Ovary (tissue), 10 donors: ENCODE measurements at places on chromosomes 5 and 9. TPM values are rescaled to one million over a fixed set of nuclear protein-coding genes. Genes with fewer than 3 reads are reported as not detected.
A peak's percentile ranks its signal among the peaks of the same experiment; 100 is the strongest.

Gene ZDHHC11
- 2.3 TPM for total RNA-seq

DNA sequence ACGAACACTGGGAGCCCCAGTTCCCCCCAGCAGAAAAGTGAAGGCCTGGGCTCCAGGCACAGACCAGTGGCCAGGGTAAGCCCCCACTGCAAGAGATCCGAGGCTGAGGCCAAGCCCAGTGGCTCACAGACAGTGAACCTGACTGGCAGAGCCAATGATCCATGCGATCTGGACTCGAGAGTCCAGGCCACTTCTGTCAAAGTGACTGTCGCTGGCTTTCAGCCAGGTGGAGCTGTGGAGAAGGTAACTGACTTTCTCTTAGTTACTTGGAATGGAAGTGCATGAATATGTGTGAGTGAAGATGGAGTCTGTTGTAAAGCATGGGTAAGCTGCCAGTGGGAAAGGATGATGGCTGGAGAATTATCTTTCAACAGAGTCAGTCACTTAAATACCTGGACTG is 99.7 kb downstream of the GOLPH3 start:
- no peak overlapping the region for H3K4me3 ChIP-seq
- H3K36me3 ChIP-seq: no peaks in the 10 kb centered on the region
- H3K27ac ChIP-seq: no peak overlapping the region
- H3K27me3 ChIP-seq: no peaks in the 10 kb centered on the region
- H3K4me1 ChIP-seq: peaks cover 4% of the 10 kb centered on the region

- no peak for DNase-seq
- no peak overlapping the region for H3K4me3 ChIP-seq
- no peaks in the 10 kb centered on the region for H3K4me1 ChIP-seq
- no peaks in the 10 kb centered on the region for H3K27me3 ChIP-seq
- H3K27ac ChIP-seq: no peak overlapping the region
Measured at GRCh38 chr5:159456261-159456660, 126.0 kb upstream of the IL12B start.

Gene ZDHHC11B
- total RNA-seq: 2.4 TPM

DNA sequence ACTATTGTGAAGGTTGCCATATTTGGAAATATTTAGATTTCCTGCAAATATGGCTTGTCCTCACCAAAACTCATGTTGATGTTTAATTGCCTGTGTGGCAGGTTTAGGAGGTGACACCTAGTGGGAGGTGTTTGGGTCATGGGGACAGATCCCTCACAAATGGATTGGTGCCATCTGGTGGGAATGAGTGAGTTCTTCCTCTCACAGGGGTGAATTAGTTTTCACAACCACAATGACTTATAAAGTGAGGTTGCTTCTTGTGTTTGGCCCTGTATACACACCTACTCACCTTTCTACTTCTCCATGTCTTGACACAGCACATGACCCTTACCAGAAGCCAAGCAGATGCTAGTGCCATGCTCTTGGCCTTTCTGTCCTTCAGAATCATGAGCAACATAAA is 41.1 kb downstream of the ISOC1 start:
- no peaks in the 10 kb centered on the region for H3K36me3 ChIP-seq
- H3K27ac ChIP-seq: no peak overlapping the region
- no peaks in the 10 kb centered on the region for H3K27me3 ChIP-seq

Gene NACC2
- total RNA-seq: 27.2 TPM

DNA sequence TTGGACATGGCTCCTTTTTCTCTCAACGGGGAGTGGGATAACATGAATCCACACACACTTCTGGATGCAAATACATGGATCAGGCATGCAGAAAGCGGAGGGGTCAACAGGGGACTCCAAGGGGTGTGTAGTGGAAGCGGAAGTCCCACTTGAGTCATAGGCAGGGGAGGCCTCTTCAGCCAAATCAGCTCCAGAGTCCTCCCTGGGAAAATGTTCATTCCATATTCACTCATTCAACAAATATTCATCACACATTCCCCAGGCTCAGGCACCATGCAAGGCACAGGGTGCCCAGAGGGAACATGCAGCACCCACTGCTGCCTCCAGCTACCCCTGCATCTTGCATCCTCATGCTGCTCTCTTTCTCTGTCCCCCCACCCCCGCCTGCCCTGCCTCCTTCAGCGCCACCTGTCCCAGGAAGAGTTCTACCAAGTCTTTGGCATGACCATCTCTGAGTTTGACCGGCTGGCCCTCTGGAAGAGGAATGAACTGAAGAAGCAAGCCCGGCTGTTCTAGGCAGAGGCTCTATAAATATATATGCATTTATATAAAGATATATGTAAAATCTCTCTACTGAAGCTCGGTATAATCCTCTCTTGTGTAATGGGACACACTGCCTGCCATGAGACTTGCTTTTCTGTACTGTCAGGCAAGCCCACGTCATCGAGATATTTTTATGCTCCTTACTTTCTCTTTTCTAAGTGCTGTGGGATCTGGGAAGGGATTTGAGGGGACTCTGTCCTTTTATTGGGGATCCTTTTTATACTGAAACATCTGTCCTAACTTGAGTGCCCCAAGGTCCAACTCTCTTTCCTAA is 13.6 kb upstream of the AFAP1L1 start:
- H3K4me1 ChIP-seq: no peaks in the 10 kb centered on the region
- H3K36me3 ChIP-seq: no peaks in the 10 kb centered on the region
- no peak overlapping the region for H3K27ac ChIP-seq
- H3K27me3 ChIP-seq: no peaks in the 10 kb centered on the region

Gene EQTN
- 2.3 TPM for total RNA-seq

Gene IFNA13
- total RNA-seq: not detected

DNA sequence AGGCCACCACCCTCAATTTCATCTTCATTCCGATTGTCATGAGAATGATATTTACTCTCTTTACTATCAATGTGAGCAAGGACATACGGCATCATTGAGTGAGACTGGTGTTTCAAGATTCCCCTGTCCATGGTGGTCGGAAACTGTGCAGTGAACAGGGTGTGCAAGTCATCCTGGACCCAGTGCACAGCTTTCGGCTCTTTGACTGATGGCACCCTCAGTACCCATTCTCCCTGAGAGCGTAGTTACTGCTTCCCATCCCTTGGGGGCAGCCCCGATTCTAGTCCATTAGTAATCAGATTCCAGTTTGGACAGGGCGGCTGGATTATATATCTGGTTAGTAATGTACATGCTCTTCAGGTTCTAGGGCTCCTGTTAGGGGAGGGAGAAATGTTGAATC is 61.7 kb upstream of the SUB1 start:
- no peak for DNase-seq
- H3K27ac ChIP-seq: no peak overlapping the region
- no peak overlapping the region for H3K4me3 ChIP-seq
- no peaks in the 10 kb centered on the region for H3K27me3 ChIP-seq
- no peaks in the 10 kb centered on the region for H3K36me3 ChIP-seq

- no peak overlapping the region for H3K4me3 ChIP-seq
- no peak for DNase-seq
Measured at GRCh38 chr9:114869845-114870244, 60.5 kb downstream of the TNFSF8 start.

Gene ANKRD18A
- 0.50 TPM for total RNA-seq

- H3K4me1 ChIP-seq: peaks cover 4% of the 10 kb centered on the region
- no peak overlapping the region for H3K4me3 ChIP-seq
- peak; percentile 58 for DNase-seq
- H3K27me3 ChIP-seq: no peaks in the 10 kb centered on the region
- H3K27ac ChIP-seq: no peak overlapping the region
- no peaks in the 10 kb centered on the region for H3K36me3 ChIP-seq
Measured at GRCh38 chr5:65809817-65810531, 88.0 kb downstream of the NLN start.

Gene SLC6A7
- total RNA-seq: not detected

DNA sequence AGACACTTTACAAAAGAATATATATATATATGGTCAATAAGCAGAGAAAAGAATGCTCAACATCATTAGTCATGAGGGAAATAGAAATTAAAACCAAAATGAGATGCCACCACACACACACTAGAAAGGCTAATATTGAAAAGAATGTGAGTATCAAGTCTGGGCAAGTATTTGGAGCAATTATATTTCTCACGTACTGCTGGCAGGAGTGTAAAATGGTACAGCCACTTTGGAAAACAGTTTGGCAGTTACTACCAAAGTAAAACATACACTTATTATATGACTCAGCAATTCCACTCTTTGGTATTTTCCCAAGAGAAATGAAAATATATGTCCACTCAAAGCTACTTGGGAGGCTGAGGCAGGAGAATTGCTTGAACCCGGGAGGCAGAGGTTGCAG is 29.8 kb downstream of the NEUROG1 start:
- no peak for DNase-seq
- no peaks in the 10 kb centered on the region for H3K36me3 ChIP-seq
- no peaks in the 10 kb centered on the region for H3K27me3 ChIP-seq
- no peak overlapping the region for H3K4me3 ChIP-seq

DNA sequence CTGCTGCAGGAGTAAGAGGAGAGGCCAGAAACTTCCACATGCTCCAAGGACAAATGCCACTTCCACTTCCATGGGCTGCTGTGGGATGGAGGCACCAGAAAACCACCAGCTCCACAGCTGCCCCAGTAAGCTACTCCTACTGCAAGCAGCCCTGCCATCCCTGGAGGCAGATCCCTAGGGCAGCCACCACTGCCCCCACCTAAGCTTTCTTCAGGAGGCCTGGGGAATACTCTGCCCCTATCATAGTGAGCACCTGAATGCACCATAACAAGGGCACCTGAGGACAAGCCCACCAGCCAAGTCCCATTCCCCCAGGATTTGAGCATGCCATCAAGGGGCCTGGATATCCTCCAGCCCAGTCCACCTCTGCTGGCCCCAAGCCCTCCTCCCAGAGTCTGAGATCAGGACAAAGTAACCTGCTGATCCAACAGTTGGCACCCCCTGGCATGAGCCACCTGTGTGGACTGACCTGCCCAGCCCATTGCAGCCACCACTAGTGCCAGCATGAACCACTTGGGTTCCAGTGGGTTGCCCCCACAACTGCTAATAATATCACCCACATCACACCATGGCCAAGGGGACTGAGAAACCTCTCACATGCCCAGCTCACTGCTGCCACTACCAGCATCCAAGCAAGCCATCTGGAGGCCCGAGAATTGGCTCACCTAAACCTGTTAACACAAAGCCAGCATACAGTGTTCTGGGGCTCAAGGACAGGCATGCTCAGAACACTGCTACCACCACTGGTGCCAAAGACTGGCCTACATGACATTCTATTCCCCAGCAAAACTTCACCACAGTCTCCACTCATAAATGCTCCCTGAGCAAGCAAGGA is 480.1 kb downstream of the CDH12 start:
- DNase-seq: no peak
- no peak overlapping the region for H3K27ac ChIP-seq
- H3K4me3 ChIP-seq: no peak overlapping the region
- no peaks in the 10 kb centered on the region for H3K27me3 ChIP-seq
- no peaks in the 10 kb centered on the region for H3K36me3 ChIP-seq

GRCh38 chr9:98558575-98558974 is 150.2 kb downstream of the GABBR2 start:
- no peaks in the 10 kb centered on the region for H3K4me1 ChIP-seq
- H3K27me3 ChIP-seq: peaks cover 2% of the 10 kb centered on the region

Gene ZNF483
- 21.1 TPM for total RNA-seq

DNA sequence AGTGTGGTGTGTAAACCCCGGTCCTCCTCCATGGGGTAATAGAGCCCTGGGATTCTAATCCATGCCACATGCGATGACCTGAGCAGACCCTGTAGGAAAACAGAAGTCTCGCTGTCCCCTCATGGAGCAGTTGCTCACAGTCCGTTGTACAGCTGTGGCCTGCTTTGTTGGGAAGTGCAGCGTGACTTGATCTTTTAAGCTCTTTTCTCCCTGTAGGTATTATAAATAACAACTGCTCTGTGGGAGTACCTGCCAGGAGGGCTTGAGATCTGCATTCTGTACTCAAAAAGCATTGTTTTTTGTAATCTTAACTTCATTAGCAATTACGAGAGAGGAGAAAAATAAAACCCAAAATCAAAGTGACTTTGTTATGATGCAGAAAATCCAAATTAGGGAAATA is 17.3 kb downstream of the MEGF10 start:
- H3K27ac ChIP-seq: no peak overlapping the region
- H3K4me3 ChIP-seq: no peak overlapping the region
- H3K27me3 ChIP-seq: no peaks in the 10 kb centered on the region
- H3K4me1 ChIP-seq: no peaks in the 10 kb centered on the region
- no peaks in the 10 kb centered on the region for H3K36me3 ChIP-seq
- no peak for DNase-seq

DNA sequence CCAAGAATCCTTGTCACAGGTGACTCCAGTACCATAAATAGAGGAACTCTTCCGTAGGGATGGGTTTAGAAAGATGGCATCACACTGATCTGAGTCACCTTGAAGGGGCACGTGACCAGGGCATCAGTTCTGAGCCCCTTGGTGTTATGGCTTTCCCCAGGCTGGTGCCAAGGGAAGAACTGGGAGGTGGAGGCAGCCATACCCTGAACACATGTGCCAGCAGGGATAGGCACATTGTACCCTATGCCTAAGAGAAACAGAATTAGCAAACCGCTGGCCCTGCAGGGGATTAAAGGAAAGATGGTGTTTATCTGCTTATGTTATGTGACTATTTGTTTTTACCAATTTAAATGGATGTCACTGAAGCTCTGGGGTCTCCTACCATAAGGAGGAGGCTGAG is 196.2 kb downstream of the RGS3 start:
- no peak overlapping the region for H3K27ac ChIP-seq
- no peaks in the 10 kb centered on the region for H3K36me3 ChIP-seq
- H3K4me3 ChIP-seq: no peak overlapping the region
- no peak for DNase-seq
- no peaks in the 10 kb centered on the region for H3K27me3 ChIP-seq

DNA sequence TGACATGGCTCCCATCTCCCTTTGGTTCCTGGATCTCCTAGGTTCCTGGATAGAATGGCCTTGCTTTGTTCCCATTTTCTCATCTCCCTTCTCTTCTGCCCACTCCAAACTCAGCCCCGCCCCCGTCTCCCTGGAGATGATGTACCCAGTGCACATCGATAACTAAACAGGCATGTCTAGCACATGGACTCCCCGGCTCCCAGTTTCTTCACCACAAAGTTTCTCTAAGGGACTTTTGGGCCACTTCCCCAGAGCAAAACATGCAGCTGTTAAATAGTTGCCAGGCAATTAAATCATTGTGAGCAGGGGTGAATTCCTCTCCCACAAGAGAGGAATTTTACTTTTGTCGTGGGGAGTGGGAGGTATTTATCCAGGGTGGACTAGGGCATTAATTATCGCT is 259.0 kb downstream of the GADD45G start:
- DNase-seq: no peak
- H3K4me1 ChIP-seq: no peaks in the 10 kb centered on the region
- H3K4me3 ChIP-seq: no peak overlapping the region
- H3K27ac ChIP-seq: no peak overlapping the region
- no peaks in the 10 kb centered on the region for H3K27me3 ChIP-seq

- H3K27me3 ChIP-seq: no peaks in the 10 kb centered on the region
- H3K27ac ChIP-seq: no peak overlapping the region
- H3K36me3 ChIP-seq: no peaks in the 10 kb centered on the region
- H3K4me1 ChIP-seq: no peaks in the 10 kb centered on the region
- no peak overlapping the region for H3K4me3 ChIP-seq
Measured at GRCh38 chr5:107704681-107705401, 34.1 kb upstream of the EFNA5 start.

- no peaks in the 10 kb centered on the region for H3K27me3 ChIP-seq
- H3K4me1 ChIP-seq: no peaks in the 10 kb centered on the region
- H3K4me3 ChIP-seq: no peak overlapping the region
- no peak overlapping the region for H3K27ac ChIP-seq
- DNase-seq: no peak
Measured at GRCh38 chr9:129731477-129732085, 21.3 kb downstream of the PTGES start.

Gene ANKRD55
- total RNA-seq: not detected

- no peak overlapping the region for H3K4me3 ChIP-seq
- no peaks in the 10 kb centered on the region for H3K36me3 ChIP-seq
- H3K4me1 ChIP-seq: peaks cover 2% of the 10 kb centered on the region
Measured at GRCh38 chr5:180605554-180606214, 14.4 kb upstream of the SCGB3A1 start.
